ENCODE measurements at places on chromosomes 12 and 14.

DNA sequence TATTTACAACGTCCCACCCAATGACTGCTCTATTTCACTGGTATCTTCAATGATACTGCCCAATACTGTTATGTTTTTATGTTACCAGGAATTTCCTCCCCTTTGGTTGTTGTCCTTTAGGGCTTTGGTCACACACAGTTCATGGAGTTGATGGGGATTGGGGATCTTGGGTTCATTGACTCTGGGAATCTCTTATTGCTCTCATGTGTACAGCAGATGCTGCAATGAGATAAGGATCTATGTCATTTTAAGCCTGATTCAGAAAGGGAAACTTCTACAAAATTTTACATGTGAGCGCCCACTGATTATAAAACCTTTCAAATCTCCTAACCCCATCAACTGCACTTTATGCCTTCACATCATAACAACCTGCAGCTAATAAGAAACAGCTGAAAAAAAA is 67.2 kb downstream of the FAR2 start:
- no peak for DNase-seq

DNA sequence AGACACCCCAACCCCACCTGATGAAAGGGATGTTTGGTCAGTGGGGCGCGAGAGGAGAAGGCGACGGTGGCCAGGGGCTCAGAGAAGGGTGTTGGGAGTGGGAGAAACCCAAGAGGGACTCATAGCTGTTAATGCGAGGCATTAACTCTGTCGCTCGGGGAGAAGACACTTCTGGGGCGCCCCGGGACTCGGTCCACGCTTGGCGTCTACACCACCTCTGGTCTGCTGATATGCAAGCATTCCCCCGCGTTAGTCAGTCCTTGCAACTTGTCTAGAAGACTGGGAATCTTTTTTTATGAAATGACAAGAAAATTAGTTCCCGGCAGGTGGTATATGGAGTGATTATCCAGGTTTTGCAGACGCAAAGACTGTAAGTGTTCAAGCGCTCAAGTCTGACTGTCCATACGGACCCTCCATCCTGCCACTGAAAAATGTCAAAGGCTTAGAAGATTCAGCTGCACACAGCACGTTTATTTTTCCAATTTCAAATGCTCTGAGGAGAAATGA is 360 bp upstream of the SLC35F4 start:
- DNase-seq = no peak

- no peak for DNase-seq
These were observed 15.2 kb upstream of the LRP1-AS start for GRCh38 chr12:57162553-57163125.

- DNase-seq = no peak
These were observed 12.2 kb downstream of the JDP2 start for GRCh38 chr14:75439989-75440388.

DNA sequence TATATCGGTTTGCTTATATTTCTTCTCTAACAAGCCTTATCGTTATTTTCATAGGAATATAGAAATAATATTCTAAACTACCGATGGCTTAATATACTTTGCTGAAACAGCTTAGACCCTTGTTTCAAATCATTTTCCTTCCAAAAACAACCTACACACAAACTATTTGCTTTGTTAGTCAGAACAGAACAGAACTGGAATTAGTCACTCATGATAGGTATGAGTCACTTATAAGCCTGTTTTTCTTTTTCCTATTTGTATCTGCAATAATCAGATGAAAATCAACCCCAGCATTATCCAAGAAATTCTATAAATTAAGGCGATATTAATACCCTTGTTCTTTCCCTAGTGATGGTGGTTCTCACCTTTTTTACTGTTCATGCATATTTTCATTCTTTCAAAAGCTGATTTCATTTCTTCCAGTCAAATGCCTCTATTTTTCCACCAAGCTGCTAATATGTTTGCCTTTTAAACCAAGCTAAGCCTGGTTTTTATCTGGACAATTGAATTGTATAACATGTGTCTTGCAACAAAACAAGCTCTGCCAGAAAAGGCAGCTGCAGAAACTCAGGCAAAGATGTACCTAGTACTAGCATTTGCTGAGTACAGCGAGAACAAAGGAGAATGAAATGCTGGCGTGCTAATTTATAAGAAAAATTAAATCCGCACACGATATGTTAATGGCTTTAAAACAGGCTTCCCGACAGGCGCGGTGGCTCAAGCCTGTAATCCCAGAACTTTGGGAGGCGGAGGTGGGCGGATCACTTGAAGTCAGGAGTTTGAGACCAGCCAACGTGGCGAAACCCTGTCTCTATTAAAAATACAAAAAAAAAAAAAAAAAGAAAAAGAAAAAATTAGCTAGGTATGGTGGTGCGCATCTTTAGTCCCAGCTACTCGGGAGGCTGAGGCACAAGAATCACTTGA is 1418.2 kb downstream of the AACS start:
- peak; percentile 60 for DNase-seq

DNA sequence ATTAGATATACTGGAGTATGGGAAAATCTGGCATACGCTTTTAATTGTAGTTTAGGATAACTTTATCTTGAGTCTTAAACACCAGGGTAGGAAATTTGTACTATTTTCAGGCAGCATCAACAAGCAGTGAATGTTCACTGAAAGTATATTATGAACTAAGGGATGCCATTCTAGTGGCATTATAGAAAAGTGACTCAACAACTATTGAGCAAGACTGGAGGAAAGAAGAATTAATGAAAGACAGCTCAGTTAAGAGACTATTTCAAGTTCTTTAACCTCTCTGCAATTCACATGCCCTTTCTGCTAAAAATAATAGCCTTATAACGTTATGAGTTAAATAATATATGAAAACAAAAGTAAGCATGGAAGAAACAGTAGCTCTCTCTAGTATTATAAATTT is 343.1 kb downstream of the FSCB start:
- no peak for DNase-seq

DNA sequence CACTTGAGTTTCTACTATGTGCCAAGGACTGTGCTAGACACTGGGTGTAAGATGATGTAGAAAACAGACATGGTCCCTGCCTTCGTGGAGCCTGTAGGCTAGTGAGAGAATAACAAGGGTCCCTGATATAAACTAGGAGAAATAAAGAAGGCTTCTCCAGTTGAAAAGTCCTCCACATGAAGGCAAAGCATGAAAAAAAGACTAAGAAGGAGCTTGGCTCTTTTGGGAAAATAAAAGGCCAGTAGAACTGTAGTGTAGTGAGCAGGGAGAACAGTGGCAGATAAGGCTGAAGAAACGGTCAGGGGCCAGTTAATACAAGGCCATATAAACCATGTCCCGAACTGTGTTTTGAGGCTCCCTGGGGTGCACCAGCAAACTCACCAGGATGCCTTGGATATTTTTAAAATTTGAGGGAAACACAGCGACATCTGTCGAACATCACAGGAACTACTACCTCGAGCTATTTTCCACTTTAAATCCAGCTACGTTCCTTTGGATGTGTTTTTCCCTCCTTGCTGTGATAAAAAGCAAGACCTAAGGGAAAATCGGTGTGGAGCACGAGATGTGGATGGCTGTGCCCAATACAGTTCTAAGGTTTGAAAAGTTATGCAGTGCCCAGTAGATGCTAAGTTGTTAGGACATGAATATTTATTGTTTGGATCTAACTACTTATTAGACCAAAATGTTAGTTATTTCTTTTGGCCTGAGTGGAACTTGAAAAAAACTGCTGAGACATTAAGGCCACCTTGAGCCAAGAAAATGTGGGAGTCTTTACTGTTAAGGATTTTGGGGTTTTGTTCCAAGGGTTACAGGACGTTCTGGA is 8.5 kb upstream of the CFL2 start:
- DNase-seq = peak; percentile 72

DNA sequence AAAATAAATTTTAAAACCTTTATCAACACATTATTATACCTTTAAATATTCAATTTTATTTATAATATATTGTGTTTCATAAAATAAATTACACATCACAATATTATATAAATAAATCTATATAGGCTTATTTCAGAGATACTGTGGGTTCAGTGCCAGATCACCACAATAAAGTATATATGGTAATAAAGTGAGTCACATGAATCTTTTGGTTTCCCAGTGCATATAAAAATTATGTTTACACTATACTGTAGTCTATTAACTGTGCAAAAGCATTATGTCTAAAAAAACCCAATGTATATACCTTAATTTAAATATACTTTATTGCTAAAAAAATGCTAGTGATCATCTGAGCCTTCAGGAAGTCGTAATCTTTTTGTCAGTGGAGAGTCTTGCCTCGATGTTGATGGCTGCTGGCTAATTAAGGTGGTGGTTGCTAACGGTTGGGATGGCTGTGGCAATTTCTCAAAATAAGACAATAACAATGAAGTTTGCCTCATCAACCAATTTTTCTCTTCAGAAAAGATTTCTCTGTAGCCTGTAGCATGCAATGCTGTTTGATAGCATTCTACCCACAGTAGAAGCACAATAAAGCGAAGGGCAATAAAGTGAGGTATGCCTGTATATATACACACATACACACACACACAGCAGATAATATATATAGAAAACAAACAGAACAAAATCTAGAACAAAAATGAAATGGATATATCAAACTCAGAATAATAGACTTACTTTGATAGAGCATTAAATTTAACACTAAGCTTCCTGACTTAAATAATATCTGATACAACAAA is 32.4 kb downstream of the CCDC59 start:
- no peak for DNase-seq

- DNase-seq = no peak
These were observed 93.4 kb upstream of the TMEM132D start for GRCh38 chr12:129997239-129997638.

DNA sequence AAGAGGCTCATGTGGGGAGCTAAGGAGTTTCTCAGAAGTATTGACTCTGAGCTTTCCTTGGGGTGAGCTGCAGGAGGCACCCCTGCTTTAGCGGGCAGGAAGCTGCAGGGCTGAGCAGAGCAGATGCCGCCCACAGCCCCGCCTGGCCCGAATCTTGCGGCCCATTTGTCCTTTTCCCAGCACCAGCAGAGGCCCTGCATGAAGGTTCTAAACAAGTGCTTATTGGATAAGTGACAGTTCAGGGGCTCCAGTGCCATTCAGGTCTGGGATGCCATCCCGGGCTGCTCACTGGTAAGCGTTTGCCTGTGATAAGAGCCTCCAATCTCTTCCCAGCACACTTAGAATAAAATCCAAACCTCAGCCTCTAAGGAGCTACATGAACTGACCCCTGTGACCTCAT is 11.4 kb downstream of the RILPL1 start:
- DNase-seq = no peak

DNA sequence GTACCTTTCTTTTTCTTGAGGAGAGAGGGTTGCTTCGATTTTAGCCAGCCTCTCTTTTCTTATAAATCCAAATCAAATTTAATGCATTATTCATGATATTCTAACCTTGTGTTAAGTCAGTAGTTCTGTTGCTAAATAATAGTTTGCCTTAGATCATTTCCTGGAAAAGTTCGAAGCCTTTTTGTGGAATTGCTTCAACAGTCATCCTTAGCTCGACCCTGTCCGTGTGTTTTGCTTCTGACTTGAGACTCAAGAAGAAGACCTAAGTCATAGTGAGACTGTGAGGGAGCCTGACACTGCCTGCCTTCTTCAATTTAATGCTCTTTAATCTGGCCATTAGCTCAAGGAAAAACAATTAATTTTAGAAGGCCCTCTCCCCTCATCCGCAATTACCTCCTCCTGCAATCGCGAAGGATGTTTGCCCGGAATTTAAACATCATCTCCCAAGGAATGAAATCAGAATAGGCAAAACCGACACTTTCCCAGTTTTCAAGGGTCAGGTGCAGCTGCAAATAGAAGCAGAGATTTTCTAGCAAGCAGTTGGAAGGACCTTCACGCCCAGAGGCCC is 453 bp upstream of the SLC4A8 start:
- DNase-seq = no peak

DNA sequence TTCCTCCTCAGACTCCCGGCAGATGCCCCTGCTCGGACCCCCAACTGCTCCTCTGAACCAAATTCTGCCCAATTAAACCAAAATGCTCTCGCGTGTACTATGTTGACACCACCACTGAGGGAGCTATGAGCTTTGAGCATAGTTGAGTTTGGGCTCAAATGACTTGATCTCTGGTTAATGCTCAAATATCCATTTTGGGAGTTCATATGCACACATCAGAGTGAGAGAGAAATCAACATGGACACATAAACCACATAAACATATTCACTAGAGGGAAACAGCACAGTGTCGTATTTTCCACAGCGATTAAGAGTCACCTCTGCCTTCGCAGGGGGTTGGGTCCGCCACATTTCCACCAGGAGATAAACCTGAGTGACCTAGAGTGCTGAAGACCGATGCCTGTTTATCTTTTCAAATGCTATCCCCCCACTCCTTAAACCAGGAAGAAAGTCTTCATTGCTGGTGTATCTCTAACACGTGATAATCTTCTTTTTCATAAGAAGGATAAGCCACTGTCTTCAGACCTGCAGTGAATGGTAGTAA is 59.4 kb upstream of the FOXN3 start:
- no peak for DNase-seq

DNA sequence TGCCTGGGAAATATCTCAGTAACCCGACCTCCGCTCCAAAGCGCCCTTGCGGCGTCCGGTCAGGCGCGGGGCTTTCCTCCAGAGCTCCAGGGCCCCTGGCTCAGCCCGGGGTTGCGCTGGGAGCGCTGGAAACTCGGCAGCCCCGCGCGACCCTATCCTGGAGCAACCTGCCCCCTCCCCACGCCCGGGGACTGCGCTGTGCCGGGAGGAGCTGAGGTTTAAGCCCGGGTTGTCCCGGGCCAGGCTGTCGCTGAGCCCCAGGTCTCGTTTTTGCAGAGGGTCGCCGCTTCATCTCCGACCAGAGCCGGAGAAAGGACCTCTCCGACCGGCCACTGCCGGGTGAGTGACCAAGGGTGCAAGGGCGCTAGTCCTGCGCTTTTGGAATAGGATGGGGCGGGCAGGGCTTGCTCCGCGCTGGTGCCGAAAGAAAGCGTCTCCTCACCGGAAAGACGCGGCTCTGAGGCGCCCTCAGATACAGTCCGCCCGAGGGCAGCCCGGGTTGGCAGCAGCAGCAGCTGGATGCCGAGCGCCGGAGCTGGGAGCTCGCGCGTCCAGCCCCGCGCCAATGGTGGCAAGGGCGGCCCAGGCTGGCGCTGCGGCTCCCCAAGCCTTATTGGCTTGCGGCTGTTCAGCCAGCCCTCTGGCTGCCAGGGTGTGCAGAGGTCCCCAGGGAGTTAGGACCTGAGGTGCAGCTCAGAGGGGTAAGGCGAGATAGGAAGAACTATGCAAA is 1.5 kb downstream of the SPX start:
- DNase-seq = no peak

DNA sequence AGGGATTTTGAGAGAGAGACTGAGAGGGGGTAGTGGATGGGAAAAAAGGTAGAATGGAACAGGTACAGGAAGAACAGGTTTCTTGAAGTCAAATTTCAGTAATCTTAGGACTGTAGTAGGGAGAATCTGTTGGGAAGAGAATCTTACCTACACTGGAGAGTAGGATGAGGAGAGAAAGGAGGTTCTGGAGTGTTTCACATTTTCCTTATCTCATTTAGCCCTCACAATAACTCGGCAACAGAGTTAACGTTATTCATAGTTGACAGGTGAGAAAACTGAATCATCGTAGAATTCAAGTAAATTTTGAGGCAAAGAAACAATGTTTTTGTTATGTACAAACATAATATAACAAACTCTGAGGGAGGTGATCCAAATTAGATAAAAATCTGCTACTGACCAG is 17.2 kb upstream of the STRN3 start:
- no peak for DNase-seq

All from RKO (cell line).